ENCODE measurements at places on chromosomes 6 and 20.

DNA sequence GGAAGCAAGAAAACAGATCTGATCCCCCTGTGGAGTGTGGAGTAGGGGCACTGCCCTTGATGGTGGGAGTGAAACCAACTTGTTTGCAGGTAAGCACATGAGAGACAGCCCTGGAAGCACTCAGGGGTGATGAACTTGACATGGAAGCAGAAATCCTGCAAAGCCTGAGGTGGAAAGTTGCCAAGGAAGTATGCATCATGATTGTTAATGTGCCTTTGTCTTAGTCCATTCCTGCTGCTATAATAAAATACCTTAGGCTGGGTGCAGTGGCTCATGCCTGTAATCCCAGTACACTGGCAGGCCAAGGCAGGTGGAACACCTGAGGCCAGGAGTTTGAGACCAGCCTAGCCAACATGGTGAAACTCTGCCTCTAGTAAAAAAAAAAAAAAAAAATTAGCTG, 40.2 kb upstream of the IFNGR1 start:
- peak; percentile 75 for DNase-seq

DNA sequence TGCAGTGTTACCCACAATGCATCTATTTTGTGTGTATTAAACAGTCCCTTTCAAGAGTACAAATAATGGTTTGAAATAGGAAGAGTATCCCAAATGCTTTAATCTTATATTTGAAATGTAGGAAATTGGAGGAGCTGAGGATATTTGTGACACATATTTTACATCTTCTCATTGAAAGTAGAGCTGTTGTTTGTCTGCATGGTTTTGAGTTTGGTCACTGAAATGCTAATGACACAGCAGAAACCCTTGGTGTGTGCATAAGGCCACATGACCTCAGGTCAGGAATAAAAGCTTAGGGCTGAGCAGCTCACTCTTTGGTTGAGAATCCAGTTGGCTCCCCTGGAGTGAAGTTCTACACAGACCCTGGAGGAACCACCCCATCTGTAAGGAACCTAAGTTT, 49.8 kb downstream of the TPD52L1 start:
- no peak for DNase-seq

DNA sequence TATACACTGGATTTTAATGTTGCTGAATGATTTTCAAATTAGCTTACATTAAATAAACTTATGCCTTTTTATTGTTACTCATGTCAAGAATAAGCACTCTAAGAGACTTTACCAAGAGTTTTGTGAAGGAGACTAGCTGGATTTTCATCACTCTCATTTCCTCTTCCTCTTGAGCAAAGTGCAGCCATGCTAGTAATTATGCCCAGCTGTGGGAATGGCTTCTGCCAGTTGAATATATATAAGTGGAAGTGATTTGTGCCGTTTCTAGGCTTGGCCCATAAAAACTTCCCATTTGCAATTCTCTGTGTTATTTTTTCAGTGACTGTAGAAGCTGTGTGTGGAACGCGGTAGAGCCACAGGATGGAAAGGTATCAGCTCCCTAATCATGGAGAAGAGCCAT, 255.8 kb downstream of the HDGFL1 start:
- no peak for DNase-seq

- DNase-seq: no peak
These were observed 32.2 kb downstream of the KCNB1 start for GRCh38 chr20:49450281-49450721.

- DNase-seq: peak; percentile 79
These were observed 5.1 kb downstream of the DIDO1 start for GRCh38 chr20:62921119-62921687.

DNA sequence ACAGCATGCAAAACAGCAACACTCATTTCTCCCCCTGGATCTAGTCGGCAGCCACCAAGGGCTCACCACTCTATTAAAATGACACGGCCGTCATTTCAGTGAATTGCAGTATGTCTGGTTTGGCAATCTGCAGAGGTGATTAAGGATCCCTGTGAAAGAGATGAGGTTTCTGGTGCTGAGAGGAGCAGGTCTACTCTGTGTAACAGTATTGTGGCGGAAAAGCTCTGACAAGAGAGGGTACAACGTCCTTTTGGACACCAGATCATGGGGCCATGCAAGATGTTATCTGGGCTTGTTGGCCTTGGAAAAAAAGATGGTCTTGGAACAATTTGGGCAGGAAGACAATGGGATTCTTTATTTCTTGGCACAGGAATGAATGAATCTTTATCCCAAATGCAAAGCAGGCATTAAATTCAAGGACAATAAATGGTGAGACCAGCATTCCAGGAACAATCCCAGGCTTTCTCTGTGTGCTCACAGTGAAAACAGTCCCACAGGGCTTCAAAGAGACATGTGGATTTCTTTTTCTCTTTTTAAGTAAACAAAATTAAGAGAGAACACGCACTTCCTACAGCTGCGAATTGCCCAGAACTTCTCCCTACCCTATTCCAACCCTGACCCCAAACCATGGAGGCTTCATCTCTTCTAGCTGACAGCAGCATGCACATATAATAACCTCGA, 33.7 kb upstream of the ADGRF1 start:
- DNase-seq: no peak

- DNase-seq: no peak
These were observed 49.3 kb downstream of the CD83 start for GRCh38 chr6:14166839-14167238.

- DNase-seq: peak; percentile 48
These were observed 34.9 kb downstream of the RNF24 start for GRCh38 chr20:3980260-3981131.

DNA sequence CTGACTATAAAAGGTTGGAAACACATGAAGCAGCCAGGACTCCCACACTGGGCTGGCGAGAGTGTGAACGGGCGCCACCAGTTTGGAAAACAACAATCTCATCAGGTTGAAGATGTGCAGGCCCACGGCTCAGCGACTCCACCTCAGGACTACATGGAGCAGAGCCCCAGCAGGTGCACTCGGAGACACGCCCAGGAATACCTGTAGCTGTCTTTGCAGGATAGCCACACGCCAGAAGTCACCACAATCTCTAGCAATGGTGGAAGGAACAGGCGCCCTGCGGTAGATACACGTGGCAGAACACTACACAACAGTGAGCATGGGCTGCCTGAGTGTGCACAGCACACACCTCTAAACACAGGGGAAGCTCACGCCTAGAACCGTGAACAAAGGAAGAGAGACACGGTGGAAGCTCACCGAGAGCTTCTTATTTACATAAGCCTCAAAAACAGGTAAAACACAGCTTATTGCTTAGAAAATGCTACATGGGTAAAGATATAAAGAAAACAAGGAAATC, 28.7 kb upstream of the RPS6KA2 start:
- DNase-seq: no peak

DNA sequence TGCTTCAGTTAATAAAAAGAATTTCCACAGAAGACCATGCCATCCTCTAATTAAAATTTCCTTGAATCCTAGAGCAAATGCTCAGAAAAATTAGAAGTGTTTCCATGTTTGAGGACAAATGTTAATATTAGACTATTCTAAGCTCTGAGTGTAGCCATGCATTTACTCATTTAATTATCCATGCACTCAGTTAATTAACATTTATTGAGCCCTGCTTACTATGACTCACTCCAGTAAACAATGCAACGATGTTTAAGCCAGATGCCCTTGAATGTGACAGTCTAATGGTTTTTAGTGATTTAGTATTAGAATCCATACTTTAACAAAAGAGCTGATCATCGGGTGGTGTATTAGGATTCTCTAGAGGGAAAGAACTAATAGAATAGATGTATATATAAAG, 37.3 kb upstream of the GJA1 start:
- DNase-seq: no peak

DNA sequence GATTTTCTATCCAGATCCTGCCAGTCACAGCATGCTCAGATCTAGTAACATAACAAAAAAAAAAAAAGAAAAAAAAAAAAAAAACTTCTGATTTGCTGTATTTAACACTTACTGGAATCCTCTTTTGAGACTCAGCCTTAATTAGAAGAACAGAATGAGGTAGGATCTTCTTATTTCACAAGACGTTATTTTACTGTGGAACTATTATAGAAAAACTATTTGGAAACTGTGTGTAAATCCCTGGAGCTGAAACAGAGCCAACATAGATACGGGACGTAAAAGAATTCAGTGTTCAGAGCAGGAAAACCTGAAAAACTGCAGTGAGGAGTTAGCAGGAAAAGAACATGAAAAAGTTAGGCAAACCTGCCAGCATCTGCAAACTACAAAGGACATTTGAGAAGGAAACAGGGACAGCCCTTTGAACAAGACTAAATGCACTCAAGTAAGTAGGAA, 3.4 kb upstream of the ZNF217 start:
- DNase-seq: peak; percentile 33

Measured in MCF 10A (cell line).